COR-L47 (cell line): ENCODE measurements at places on chromosomes 3 and 15.

- DNase-seq, result peak; percentile 13
These were observed 4.2 kb upstream of the NPHP3 start for GRCh38 chr3:132726341-132726823.

- no peak for DNase-seq
These were observed 45.8 kb downstream of the ALDH1A2 start for GRCh38 chr15:58019503-58020376.

GRCh38 chr15:64233299-64233698 lies 70.5 kb upstream of the PPIB start:
- DNase-seq, result no peak

GRCh38 chr15:61383421-61383820 lies 154.3 kb upstream of the RORA start:
- no peak for DNase-seq

DNA sequence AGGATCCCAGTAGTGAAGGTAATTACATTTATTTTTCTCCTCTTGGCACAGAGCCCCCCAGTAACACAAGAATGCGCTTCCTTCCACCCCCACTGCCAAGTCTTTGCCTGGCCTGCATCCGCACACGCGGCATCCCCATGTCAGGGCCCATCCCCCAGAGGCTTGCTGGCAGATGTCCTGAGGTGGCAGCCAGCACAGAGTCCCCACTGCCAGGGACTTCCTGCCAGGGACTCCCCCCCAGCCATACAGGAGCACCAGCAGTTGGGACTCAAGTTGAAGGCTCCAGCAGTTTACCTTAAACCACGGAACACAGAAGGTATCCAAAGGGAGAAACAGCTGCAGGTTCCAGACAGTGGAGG lies 41.0 kb downstream of the MEGF11 start:
- peak; percentile 48 for DNase-seq

DNA sequence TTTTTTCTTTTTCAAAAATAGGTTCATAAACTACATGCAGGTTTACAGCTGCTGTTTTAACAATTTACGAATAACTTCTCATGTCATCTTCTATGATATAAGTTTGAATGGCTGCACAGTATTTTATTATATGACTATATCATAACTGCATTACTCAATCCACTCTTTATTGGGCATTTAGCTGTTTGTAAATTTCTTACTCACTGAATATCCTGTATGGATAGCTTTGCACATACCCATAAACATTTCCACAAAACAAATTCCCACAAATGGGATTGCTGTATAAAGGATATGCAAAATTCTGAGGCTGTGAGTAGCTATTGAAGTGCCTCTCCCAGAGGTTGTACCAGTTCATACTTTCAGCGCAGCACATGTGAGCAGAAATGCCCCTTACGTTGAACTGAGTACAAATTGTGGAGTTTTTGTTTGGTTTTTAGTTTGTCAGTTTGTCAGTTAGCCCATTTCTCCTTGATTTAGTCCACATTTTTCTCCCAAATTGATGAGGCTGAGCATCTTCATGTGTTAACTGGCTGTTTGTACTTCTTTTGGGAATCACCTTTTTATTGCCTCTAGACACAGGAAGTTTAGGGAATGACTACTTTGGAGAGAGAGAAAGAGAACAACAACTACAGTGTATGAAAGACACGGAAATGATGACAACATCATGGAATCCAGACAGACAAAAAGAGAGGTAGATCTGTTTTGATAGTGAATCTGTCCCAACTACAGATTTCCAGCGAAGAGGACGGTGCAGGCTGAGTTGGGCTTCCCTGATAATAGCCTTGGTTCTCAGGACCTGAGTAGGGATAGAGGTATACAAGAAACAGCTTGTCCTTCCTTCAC lies 24.8 kb downstream of the TTC23 start:
- no peak for DNase-seq

DNA sequence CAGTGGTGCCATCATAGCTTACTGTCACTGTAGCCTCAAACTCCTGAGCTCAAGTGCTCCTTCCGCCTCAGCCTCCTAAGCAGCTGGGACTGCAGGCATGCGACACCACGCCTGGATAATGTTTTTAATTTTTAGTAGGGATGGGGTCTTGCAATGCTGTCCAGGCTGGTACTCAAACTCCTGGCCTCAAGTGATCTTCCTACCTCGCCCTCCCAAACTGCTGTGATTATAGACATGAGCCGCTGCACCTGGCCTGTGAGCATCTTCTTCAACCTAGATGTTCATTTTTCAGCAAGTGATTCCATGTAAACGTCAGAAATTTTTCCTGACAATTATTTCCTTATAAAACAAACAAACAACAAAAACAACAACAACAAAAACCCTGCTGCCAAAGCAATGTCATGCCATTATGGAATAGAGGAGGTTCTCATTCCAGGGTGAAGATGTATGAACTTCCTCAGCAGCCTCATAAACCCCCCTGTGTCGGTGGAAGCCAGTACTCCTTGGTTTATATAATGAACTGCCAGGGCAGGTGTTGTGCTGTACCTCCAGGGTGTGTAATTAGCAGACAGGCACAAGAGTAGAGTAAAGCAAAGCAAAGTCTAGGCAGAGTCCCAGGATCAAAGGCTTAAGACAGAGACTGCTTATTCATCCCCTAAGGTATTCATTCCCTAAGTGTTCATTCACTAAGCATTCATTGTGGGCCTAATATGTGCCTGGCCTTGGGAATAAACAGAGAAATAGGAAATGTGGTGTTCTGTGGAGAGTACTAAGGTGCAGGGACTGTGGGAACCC lies 44.6 kb downstream of the NR2C2 start:
- no peak for DNase-seq

DNA sequence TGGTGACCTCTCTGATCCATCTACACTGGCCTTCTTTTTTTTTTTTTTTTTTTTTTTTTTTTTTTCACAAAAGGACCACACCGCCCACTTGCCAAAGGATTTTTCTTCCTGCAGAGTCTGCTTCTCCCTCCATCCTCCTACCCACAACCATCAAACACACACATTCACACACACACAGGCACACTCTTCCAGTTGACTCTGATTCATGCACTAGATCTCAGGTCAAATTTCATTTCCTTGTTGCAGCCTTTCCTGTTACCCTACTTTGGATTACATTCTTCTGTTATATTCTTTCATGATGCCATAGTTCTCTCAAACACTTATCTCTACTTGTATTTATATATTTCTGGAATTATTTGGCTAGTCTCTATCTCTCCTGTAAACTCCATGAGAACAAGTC lies 133.9 kb downstream of the STAC start:
- no peak for DNase-seq

GRCh38 chr3:194141415-194142155 lies 5.6 kb downstream of the HES1 start:
- peak; percentile 96 for DNase-seq

- no peak for DNase-seq
These were observed 236.5 kb downstream of the SQOR start for GRCh38 chr15:45871121-45871855.

DNA sequence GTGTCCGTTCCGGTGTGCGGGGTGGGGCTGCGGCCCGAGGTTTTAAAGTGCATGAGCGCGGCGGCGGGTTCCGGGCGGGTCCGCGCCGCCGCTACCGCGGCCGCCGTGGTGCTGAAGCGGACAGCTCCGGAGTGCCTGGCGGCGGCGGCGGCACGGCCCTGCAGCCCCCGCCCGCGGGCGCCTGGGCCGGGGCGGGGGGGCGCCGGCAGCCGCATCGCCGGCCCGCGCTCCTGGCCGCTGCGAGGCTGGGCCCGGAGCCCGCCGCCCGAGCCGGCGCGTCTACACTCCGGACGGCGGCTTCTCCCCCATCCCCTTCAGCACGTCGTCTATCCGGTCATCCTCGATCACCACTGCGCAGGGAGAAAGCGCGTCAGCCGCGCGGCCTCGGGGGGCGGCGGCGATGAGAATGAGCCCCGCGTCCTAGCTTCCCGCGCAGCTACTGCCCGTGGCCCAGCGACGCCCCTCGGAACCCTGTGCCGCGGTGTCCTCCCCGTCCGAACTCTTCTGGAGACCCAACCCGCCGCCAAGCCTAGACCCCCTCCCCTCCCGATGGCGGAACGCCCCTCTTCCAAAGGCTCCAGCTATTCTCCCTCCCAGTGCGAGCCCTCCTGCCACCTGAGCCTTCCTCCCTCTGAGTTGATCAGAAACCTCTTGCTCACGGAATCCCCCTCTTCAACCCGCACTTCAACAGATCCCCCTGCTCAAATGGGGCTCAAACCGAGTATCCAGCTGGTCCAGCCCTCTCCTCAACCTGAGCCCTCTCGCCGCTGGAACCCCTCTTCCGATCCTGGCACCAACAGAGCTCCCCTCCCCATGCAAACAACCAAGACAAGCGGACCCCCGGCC lies 1.3 kb downstream of the CAMK2N2 start:
- DNase-seq, result no peak

DNA sequence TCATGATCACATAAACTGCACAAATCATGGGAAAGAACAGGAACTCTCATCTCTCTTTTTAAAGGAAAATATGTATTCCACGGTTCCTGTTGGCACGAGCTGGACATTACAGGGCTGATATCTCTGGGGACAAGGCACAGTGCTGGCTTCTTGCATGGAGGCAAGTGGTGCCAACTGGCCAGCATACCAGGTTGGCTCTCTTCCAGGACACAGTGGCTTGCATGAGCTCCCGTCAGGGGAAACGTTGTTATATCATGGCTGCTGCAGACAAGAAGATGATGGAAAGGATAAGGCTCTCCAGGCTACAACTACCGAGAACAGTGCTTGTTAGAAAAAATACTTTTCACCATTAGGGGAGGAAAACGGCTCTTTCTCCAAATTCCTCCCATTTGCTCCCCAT lies 283.9 kb downstream of the RORA start:
- peak; percentile 46 for DNase-seq

- DNase-seq, result no peak
These were observed 856.5 kb upstream of the ARPP21 start for GRCh38 chr3:34782871-34783270.

GRCh38 chr3:36993326-36994283 lies at the start of gene MLH1:
Gene MLH1 (plus strand): TSS chr3:36993518. CDS start chr3:36993548, 30 bp downstream.
- DNase-seq, result no peak

DNA sequence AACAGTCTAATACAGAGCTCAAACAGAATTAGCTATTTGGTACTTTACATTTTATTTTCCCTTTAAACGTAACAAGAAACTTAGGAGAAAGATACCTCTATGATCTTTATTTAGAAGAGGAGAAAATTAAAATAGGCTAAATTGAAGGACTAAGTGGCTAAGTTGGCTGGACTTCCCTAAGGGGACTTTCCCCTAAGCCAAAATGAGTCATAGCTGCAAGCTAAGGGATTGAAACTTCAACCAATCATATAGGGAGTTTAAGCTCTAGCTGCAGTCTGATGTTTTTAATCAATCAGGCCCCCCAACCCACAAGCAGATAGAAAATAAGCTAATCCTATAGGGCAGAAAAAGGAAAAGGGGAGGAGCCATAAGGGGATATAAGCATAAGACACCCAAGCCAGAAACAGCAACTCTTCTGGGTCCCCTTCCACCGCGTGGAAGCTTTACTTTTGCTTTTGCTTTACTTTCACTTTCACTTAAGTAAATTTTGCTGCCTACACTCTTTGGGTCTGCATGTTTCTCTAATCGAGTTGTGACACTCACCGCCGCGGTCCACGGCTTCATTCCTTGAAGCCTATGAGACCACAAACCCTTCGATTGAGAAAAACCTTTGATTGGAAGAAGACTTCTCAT lies 1108.5 kb upstream of the EPHA6 start:
- DNase-seq, result no peak

DNA sequence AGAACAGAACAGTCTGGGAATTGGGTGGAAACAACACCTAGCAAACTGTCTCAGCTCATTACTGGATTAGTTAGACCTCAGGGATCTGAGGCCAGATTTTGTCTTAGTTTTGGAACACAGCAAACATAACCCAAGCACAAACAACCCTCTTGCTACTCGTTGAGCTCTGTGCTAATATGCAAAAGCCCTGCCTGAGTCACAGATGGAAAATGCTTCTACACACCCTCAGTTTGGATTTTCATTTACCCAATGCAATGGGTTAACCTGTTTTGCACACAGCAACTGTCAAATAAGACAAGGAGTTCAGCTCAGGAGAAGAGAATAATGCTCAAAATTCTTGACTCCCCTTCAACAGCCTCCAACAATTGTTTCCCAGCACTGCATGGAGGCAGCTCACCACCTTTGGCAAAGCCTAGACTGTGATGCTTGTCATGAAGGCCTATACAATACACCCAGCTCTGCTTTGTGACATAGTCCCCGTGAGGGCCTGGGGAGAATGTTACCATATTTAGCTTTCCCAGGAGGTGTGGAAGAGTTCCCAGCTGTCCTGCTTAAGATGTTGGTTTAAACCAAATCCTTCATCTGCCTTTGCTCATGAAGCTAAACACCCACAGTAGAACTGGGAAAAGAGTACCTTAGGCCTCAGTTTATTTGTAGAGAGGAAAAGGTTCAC lies 68.9 kb upstream of the MNS1 start:
- no peak for DNase-seq

- no peak for DNase-seq
These were observed 61.7 kb downstream of the FNDC3B start for GRCh38 chr3:172101107-172101506.

- no peak for DNase-seq
These were observed 47.8 kb downstream of the IQGAP1 start for GRCh38 chr15:90435652-90436337.

DNA sequence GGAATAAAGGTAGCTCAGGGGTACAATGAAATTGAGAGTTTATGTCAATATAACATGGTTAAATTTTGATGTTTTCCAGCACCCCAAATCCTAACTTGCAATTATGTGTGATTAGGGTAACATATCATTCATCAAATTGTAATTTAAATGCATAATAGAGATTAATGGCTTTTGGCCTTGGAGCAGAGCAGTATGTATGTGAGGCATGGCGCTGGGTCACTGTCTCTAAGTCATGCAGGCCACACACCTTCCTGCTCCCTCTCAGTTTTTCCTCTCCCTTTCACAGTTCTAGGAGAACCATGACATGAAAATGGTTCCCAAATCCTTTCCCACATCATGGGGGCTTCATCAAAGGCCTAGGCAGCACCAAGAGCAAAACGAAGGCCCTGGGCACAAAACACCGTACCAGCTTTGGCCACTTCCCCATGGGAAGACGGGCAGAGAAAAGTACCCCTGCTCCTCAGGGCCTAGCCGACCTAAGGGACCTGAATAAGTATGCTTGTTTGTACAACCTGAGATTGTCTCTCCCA lies 3.9 kb upstream of the SRP14 start:
- no peak for DNase-seq

DNA sequence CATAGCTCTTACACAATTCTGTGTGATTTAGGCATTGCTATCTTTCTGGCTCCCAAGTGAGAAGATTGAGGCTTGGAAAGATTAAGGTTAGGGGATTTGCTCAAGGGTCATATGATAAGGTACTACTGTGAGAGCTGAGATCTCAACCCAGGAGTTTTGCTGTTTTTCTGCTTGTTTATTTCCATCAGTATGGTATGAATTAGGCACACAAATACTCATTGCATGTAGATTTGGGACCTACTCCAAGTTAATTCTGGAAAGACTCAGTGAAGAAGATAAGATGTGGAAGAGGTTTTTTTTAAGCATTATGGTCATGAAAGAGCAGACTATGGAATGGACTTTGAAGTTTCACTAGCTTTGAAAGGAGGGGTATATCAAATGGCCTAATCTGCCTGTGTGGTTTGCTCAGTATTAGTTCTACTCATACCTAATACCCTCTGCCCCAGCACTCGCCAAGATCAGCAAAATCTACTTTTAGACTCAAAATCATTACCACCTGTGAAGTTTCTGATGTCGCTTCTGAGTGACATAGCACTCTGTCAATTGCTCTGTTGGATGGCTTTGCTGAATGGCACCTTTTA lies 12.5 kb downstream of the MBNL1 start:
- DNase-seq, result no peak

GRCh38 chr3:107928084-107928445 lies 162.8 kb downstream of the CD47 start:
- DNase-seq, result no peak

- no peak for DNase-seq
These were observed 22.7 kb downstream of the HEG1 start for GRCh38 chr3:125033135-125033534.

- DNase-seq, result no peak
These were observed 83.7 kb upstream of the THBS1 start for GRCh38 chr15:39497016-39497758.
